ENCODE measurements at places on chromosomes 12 and 14.

DNA sequence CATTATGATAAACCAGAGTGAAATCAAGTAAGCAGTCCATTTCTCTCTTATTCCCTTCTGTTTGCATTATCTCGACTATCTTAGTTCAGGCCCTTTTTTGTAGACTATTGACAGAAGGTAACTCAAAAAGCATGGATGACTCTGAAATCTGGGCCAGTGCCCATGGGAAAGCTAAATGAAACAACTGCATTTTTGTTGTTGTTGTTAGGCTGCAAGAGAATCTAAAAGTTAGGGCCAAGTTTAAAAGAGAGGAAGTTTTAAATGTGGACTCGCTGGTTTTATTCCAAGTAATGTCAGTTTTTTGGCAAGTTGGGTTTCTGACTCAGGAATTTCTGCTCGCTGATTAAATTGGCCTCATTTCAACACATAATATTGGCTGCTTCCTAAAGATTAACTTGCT, 201.1 kb downstream of the PIK3C2G start:
- no peak for DNase-seq

DNA sequence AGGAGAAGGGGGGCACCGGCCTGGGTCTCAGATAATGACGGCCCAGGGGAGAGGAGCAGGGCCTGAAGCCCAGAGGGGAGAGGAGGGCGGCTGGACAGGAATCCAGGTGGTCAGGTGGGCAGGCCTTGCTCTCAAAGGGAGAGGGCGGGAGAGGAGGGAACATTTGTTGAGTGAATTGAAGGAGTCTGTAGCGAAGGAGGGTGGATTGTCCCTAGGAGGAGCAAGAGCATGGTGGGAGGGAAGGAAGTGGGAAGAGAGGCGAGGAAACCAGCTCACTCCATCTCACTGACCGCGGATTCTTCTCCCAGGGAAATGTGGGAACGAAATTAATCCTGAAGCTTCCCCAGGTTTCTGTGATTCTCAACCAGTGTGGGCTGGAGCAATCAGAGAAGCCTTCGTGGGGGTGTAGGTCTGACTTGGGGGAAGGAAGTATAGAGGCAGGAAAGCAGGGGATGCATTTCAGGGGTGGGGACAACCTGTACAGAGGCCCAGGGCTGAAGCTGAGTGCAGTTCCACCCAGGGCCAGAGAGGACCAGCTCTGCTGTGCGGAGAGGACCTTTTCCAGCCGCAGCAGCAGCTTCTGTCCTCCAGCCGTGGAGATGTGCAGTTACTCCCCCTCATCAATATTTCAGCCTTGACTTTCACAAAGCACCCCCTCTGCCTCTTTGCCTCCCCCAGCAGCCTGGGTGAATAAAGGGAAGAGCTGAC, 100.9 kb downstream of the CHST11 start:
- DNase-seq, result no peak

- no peak for DNase-seq
These were observed 523.0 kb upstream of the FOXG1 start for GRCh38 chr14:28243600-28243999.

DNA sequence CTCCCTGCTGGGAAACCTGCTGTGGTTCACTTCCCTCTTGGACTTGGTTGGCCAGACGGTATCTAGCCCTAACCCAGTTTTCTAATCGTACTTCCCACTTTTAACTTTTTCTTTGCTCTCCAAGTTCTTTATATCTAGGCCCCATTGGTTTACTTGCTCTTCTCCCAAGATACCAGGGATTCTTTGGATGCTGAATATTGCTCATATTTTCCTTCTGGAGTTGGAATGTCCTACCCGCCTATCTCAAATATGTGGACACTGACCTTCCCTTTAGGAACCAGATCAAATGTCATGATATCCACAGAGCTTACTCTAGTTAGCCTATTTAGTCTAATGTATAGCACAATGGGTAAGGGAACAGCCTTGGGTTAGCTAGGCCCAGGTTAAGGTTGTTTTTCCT, 228.6 kb downstream of the DACT1 start:
- no peak for DNase-seq

- DNase-seq, result no peak
These were observed 34.0 kb upstream of the NFYB start for GRCh38 chr12:104171785-104172569.

DNA sequence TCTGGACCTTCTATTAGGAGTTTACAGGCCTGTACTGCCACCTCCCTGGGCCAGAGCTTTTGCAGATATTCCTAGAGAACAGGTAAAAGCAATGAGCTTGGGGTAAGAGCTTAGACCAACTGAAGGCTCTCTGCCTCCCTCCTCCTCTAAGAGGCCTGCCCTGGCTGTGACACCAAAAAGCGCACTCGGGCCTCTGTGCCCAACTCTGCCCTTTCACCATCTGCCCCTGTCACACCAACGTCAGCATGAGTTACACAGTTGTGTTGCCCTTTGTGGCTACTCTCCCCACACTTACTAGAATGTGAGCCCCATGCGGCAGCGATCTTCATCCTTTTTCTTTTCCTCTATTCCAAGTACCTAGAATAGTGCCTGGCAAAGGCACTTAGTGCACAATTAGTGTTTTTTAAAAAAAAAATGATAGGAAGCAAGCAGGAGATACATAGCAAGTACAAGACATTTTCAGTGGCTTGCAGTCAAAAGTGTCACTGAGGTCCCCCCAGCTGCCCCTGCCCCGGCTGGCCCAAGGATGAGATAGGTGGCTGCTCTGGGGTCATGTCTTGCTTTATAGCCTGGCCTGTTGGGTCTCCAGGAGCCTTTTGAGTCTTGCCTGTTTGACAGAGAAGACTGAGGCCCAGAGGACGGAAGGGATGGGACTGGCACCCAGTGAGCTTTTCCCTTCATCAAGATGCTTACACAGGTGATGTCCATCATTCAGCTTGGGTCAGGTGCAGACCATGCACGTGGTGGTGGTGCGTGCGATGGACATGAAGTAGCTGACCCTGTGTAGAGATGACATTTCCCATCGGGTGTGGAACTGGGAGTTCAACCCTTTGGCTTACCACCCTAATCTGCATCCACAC, 12.5 kb downstream of the CKB start:
- no peak for DNase-seq

GRCh38 chr12:108810636-108811035, 46.7 kb downstream of the SSH1 start:
- no peak for DNase-seq

- DNase-seq, result no peak
These were observed 67.0 kb downstream of the ADCK1 start for GRCh38 chr14:77866932-77867331.

GRCh38 chr14:74568911-74569310, 43.1 kb downstream of the LTBP2 start:
- DNase-seq, result no peak

Data from T-helper 2 cell (primary cell).